ENCODE measurements at places on chromosomes 7 and 10.

DNA sequence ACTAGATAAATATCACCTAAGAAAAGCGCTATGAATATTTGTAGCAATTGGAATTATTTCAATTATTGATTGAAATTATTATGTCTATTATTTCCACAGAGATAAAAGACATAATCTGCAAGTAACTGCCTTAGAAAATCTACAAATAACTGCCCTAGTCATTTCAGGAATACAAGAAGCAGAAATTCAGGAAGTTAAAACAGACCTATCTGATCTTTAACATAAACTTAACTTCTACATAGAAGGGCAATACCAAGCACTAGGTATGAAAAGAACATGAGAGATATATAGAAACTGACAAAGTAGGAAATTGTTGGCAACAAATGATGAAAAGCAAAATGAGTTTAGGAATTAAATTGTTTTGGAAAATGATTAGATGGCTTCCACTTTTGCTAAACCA, 31.8 kb upstream of the AKR1B10 start:
- no peak for DNase-seq

DNA sequence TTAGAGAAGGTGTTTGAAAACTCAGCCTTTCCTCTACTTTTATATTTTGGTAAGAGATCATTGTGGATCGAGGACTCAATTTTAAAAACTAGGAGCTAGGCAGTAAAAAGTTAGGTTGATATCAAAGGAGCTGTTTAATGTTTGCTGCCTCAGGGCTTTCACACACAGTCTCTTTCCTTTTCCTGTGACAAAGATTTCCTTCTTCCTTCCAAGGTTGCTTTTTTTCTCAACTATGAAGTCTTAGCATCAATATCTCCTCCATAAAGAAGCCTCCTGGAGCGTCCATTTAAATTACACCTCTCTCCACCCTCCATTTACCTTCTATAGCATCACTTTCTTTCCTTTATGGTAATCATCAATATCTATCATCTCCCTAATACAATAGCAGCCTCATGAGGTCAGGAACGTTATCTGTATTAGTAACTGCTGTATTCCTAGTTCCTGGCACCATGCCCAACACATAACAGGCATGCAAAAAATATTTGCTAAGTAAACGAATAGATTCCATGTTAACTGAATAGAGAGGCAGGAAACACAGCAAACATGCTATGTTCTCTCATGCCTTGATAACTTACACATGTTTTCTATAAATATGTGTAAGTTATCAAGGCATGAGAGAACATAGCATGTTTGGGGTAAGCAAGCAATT, 48.5 kb downstream of the GNAT3 start:
- DNase-seq = no peak

DNA sequence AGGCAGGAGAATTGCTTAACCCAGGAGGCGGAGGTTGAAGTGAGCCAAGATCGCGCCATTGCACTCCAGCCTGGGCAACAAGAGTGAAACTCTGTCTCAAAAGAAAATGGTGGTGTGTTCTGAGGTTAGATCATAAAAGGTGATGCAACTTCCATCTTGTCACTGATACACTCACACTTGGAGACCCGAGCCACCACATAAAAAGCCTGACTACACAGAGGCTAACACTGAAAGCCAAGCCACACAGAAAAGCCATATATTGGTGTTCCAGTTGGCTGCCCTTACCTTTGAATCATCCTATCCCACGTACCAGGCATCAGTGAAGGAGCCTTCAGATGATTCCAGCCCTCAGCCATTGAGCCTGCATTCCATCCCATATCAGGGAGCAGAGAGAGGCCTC, 4.0 kb downstream of the MORN4 start:
- DNase-seq = no peak

- DNase-seq = no peak
Observed at GRCh38 chr7:137130751-137131158, 212.8 kb downstream of the PTN start.

- no peak for DNase-seq
Observed at GRCh38 chr10:1548596-1548995, 188.7 kb downstream of the ADARB2 start.

DNA sequence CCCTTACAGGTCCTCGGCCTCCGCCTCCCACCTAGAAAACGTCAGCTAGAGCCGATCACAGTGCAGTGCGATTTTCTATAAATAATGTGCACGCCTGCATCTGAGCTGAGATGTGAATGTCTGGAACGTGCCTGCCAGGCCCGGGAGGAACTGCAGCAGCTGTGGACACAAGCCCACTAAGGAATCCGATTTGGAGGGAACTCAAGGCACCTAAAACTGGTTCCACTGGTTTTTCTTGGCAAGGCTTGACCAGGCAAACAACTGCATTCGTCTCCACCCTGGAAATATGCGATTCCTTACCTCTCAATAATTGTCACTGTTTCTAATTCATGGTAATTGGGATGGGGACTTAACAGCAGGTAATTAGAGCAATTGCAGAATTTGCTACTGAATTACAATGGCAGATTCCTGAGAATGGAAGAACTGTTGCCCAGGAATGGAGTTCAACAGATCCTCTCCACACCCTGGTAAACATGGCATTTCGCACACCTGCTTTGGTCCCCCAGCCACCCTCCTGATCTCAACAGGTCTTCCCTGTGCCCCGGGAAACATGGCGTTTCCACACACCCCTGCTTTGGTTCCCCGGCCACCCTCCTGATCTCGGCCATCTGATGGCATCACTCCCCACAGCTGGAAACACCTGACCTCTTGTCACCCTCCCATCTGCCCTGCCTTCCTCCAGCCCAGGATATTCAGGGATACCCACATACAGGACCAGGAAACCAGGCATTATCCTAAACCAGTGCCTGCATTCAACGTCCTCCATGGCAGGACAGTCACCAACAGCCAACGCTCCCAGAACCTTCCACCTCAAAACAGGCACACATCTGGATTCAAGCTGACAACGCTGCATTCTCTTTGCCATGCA, 76.0 kb downstream of the DIP2C start:
- DNase-seq = peak; percentile 72

GRCh38 chr7:124171068-124171467, 138.2 kb upstream of the TMEM229A start:
- DNase-seq = no peak

DNA sequence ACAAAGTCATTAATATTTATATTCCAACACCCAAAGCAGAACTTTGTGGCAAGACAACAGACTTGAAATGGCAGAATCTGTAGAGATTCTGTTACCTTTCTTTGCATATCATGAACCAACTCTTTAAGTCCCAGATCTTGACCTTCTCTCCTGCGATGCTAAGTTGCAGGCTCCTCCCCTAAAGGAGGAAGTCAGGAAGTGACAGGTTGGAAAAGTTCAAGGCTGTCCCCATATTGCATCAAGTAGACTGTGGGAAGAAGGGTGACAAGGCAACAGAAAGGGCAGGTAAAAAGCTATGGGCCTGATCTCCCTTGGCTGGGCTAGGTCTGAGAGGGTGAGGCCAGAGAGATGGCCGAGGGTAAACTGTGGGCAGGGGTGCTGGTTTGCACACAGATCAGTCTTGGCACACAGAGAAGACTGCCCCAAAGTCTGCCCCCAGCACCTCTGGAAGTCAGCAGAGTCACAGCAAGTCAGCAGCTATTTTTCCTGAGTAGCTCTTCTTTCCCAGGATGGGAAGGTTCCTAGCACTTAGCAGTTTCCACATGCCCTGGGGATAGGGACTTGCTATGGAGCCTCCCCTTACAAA, 115.1 kb downstream of the RAPGEF5 start:
- DNase-seq = no peak

GRCh38 chr7:30906014-30906413, 5.6 kb upstream of the AQP1 start:
- DNase-seq = peak; percentile 32

GRCh38 chr10:76733441-76733936, 904.1 kb downstream of the KCNMA1 start:
- DNase-seq = no peak

- no peak for DNase-seq
Observed at GRCh38 chr7:17968791-17969715, 28.8 kb upstream of the SNX13 start.

GRCh38 chr10:63562857-63563256, 41.7 kb downstream of the REEP3 start:
- DNase-seq = no peak

- DNase-seq = no peak
Observed at GRCh38 chr10:113600569-113600968, 47.7 kb downstream of the HABP2 start.

GRCh38 chr7:98556288-98556687, 60.8 kb upstream of the NPTX2 start:
- no peak for DNase-seq

GRCh38 chr10:95756809-95757684, 1.1 kb downstream of the ENTPD1 start:
- DNase-seq = no peak

DNA sequence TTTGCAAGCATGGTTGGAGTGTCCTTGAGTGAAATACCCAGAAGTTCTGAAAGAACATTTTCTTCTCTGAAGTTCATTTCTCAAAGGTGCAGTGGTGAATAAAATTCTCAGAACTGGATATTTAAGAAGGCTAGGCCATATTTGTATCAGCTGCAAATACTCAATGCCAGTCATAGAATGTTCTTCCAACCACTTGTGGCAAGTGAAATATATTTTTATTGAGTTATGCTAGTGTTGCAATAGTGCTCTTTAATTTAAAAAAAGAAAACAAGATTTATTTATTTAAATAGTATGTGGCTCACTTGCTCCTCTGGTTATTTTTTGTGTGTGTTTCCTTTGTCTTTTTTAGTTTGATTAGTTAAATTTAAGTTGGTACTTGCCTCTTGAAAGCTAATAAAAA, 64.5 kb downstream of the PALS2 start:
- DNase-seq = no peak

GRCh38 chr10:56496186-56496486, 135.1 kb upstream of the ZWINT start:
- DNase-seq = no peak

- DNase-seq = no peak
Observed at GRCh38 chr7:114439581-114439980, 25.0 kb downstream of the FOXP2 start.

DNA sequence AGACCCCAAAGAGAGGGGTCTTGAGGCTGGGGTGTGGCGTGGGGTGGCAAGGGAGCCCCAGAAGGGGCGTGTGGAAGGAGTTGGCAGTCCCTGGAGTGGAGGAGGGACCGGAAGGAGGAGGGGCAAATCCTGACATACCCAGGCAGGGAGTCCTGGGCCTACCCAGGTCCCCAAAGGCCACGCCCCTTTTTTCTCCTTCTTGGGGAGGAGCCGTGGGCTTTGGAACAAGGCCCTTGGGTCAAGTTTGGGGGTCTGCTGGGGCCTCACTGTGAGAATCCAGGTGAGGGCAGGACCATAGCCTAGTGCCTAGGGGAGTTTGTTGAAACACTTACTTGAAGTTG, 1.2 kb upstream of the SMARCD3 start:
- DNase-seq = peak; percentile 48

DNA sequence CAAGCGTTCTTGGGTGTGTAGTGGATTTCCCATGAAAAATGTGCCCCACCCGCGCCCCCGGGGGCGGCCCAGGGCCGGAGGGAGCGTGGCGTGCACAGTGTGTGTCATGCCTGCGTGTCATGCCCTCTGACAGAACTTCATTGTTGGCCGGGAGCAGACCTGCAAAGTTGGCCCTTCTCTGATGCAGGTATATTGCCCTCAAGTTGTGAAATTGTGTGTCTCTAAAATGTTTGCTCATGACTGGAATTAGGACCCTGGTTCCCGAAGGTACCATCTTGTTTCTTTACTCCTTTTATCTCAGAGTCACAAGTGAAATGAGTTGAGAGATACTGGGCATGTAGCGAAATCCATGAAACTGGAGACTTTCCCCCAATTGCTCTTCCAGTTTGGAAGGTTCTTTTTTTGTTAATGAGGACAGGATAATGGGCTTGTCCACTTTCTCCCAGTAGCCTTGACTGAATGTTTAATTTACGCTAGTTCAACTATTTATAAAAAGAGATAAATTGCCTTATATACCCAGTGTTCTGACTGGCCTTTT, 26.2 kb downstream of the ADK start:
- DNase-seq = peak; percentile 45

DNA sequence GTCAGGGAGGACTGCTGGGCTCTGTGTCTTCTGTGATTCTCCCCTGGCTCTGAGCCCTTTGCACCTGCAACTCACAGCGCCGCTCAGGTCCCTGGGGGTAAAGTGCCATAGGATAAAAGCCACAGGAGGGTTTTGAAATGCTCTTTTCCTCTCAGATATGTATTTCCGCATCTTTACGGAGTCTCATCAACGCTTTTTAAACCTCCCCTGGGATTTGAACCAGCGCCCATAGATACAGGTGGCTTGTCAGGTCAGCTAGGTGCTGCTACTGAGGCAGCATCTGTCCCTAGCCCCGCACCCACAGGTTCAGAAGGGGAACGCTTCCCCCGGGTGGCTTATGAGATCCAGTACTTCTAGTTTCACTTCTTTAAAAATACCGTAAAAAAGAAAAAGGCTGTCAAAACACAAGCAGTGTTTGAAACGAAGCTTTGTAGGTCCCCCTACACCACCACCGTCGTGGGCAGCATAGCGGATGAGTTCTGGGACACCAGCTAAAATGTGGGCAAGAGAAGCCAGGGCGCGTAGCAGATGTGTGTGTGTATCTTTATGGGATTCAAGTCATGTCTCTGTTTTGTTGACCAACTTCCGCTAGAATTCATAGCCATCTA, 173.5 kb downstream of the CUX1 start:
- DNase-seq = peak; percentile 63

- no peak for DNase-seq
Observed at GRCh38 chr7:2604608-2605174, 27.1 kb upstream of the TTYH3 start.

- peak; percentile 9 for DNase-seq
Observed at GRCh38 chr7:140661124-140661523, 11.6 kb upstream of the ADCK2 start.

- DNase-seq = no peak
Observed at GRCh38 chr7:17829001-17829400, 111.3 kb downstream of the SNX13 start.

GRCh38 chr10:59753267-59753666, at the start of gene MRLN:
Gene MRLN, minus strand, starts transcription at chr10:59753455.
- DNase-seq = no peak

GRCh38 chr7:66731986-66732385, 8.5 kb upstream of the RABGEF1 start:
- DNase-seq = no peak

DNA sequence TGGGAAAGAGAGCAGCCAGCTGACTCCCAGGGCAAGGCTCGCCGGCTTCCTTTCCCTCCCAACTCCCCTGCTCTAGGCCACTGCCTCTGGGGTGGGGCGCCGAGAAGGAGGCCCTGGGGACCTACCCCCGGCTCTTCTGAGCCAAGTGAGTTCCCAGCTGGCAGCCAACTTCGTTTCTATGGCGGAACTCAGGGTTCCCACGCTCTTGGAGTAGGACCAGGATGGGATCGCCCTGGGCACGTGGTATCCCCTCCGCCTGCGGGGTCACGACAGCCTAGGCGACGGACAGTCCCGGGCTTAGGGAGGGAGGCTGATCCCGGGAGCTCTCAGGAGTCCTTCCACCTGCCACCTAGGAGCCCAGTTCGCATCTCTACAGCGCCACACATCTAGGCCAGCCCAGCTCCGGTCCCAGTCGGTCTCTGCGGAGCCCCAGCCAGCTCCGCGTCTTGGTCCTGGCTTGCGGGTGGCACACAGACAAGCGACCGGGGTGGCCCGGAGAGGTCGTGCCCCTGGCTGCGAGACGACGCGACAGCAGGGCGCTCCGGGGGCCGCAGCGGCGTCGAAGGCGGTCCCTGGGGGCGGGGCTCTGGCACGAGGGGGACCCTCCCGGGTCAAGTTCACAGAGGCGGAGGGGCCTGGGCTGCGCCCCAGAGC, 20.5 kb upstream of the GATA3 start:
- no peak for DNase-seq

GRCh38 chr7:2824678-2825461, 19.2 kb downstream of the GNA12 start:
- no peak for DNase-seq

GRCh38 chr10:93954726-93955363, 38.9 kb upstream of the PLCE1 start:
- no peak for DNase-seq

Measured in transverse colon (tissue), 4 donors.